ENCODE measurements at places on chromosomes 2 and 18.

DNA sequence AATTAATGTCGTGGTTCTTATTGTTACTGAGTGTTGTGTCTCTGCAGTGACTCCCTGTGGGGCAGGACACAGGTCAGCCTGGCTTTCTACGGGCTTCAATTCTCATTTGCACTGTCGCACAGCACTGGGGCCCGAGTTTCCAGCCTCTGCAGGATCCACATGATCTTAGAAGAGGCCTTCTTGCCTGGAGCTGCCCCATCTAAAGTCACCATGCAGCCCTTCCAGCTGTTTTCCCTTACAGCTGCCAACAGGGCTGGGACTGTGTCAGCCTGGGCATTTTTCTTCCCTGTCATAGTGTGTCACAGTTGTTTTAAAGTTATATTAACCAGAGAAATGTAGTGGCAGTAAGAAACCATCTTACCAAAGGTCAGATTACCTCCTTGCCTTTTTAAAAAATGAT, 27.0 kb downstream of the FHL2 start:
- no peak for DNase-seq

DNA sequence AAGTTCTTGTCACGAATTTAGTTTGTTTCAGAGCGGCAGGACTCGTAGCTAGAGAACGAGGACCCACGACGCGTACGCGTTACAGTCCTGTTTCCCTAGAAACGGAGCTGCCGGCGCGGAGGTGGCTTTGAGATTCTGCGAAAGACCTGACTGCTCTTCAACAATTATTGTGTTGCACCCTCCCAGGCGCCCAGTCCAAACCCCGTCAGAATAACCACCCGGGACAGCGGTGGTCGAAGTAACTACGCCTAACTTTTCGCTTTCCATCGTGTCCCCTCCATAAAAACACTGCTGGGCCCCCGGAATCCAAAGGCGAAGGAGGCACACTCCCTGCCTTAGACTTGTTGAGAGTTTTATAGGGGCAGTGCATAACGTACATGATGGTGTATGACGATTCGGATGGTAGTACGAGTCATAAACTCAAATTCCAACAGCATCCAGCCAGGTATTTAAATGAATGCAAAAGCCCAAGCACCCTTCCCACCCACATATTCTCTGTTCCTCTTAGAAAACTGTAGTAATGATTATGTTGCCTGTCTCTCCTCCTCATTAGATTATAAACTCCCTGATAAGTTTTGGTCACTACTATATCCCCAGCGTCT, 651 bp upstream of the STAM2 start:
- no peak for DNase-seq

GRCh38 chr2:12270876-12271588, 445.7 kb upstream of the TRIB2 start:
- no peak for DNase-seq

DNA sequence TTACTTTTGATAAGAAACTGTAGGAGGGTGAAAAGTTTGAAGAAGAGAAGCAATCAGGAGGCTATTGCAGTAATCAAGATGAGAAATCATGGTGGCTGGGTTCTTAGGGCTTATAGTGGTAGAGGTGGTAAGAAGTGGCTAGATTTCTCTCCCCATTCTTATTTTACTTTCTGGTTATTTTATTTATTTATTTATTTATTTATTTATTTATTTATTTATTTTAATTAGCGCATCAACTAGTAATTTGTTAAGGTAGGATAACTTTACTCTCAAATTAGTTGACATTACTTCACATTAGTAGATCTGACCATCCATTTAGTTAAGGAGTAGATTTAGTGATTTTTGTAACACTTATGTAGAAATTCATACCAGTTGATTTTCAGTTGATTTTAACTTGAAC, 77.4 kb downstream of the PIK3C3 start:
- DNase-seq: no peak
